NCI-H1105 (cell line): ENCODE measurements at places on chromosomes 12 and 14.

DNA sequence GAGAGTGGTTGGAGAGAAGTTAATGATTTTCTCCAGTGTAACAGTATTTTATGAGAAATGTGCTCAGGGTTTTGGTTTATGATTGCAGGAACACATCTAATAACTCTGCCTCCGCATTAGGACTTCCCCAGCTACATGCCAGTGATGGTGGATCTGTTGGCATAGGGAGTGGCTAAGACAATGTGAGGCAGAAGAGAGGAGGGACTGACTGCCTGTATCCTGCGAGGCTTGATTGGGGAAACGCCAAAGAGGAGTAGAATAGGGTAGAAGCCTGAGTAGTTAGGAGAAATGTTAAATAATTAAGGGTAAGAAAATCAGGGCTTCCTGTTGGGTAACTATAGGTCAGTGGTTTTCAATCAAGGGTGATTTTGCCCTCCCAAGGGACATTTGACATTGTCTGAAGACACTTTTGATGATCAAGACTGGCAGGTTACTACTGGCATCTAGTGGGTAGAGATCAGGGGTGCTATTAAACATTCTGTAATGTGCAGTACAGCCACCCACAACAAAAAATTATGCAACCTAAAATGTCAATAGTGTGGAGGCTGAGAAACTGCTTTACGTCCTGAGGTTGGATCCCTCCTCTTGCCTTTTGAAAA lies 12.8 kb downstream of the TDG start:
- DNase-seq: no peak

GRCh38 chr14:48792376-48793024 lies 793.7 kb downstream of the RPS29 start:
- no peak for DNase-seq

- DNase-seq: no peak
Observed at GRCh38 chr14:82354126-82354525, 820.5 kb upstream of the SEL1L start.

- no peak for DNase-seq
Observed at GRCh38 chr12:56021889-56022497, 1.1 kb downstream of the IKZF4 start.

DNA sequence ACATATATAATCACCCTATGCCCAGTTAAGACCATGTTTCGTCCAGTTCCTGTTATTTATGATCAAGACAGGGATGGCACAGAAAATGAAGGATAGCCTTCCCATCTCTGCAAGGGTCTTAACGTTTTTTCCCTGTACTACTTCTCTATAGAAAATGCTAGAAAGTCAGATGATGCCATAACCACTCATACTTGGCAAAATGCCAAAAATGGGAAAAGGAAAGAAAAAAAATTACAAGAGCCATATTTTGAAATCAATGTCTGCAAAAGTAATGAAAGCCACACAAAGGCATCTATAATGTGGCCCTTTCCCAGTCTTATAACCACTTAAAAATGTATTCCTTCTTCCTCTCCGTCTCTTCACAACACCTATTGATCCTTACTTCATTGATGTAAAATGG lies 1.8 kb upstream of the MYL6B start:
- DNase-seq: no peak

DNA sequence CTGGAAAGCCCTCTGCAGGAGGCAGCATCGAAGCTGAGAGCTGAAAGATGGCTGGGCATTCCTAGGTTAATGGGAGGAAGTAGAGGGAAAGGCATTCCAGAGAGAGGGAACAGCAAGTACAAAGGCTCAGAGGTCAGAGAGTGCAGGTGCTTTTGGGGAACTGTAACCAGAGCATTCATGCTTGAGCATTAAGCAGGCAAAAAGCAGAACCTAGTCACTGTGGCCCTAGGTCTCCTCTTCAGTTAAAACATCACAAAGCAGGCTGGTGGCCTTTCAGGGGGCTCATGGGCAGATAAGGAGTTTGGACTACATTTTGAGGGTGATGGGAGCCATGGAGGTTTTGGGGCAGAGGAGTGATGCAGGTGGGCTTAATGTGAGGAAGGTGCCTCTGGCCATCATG lies 169.2 kb upstream of the MYL2 start:
- no peak for DNase-seq
